Activated CD8-positive, alpha-beta T cell treated with anti-CD3 and anti-CD28 coated beads for 36 hours (primary cell): ENCODE measurements at places on chromosomes 7 and 10. TPM values are rescaled to one million over a fixed set of nuclear protein-coding genes. Genes with fewer than 3 reads are reported as not detected.

The NPY4R gene
- total RNA-seq = not detected

The TRIM50 gene
- total RNA-seq = not detected

The HOXA3 gene
- not detected for total RNA-seq

The CFAP58 gene
- 0.38 TPM for total RNA-seq

The RBP4 gene
- not detected for total RNA-seq

The CYP3A4 gene
- not detected for total RNA-seq
